ENCODE measurements at places on chromosomes 1 and 21. TPM values are rescaled to one million over a fixed set of nuclear protein-coding genes. Genes with fewer than 3 reads are reported as not detected.

DNA sequence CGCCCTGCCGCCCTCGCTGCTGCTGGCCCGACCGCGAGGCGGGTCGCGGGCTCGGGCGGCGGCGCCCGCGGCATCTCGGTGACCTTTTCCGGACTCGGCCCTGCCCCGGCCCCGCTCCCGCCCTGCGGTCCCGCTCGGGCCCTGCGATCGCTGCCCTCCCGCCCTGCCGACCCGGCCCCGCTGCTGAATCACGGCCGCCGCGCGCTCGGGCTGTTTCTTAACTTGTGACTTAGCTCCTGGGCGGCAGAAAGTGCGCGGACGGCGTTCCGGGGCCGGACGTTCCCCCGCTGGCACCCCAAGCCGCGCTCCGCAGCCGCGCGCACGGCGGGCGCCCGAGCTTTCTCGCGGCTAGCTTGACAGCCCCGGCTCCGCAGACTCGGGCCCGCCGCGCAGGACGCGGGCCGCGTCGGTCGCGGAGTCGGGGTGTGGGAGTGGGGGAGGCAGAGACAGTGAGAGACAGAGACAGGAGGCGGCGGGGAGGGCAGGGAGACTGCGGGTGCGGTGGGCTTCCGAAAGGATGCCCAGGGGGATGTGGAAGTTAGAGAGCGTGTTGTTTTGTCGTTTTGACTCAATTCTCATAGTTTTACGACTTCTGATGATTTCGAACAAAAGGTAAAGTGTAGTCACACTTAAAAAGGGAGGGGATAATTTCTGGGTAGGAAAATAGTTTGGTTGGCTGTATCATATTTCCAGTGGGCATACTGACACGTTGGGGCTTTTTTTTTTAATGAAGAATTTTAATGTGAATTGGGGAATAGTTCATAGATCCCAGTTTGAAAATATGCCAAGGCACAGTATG lies 49.8 kb downstream of the PRDM2 start:
- H3K27ac ChIP-seq, result peak overlapping the region; percentile 89
- peak overlapping the region; percentile 95 for H3K4me3 ChIP-seq
- H3K27me3 ChIP-seq, result no peaks in the 10 kb centered on the region
- peaks cover 24% of the 10 kb centered on the region for H3K4me1 ChIP-seq
- H3K36me3 ChIP-seq, result no peaks in the 10 kb centered on the region

- no peaks in the 10 kb centered on the region for H3K4me1 ChIP-seq
- H3K27ac ChIP-seq, result no peak overlapping the region
- no peaks in the 10 kb centered on the region for H3K27me3 ChIP-seq
- peaks cover 7% of the 10 kb centered on the region for H3K36me3 ChIP-seq
These were observed 47.5 kb downstream of the PCNT start for GRCh38 chr21:46371204-46372013.

DNA sequence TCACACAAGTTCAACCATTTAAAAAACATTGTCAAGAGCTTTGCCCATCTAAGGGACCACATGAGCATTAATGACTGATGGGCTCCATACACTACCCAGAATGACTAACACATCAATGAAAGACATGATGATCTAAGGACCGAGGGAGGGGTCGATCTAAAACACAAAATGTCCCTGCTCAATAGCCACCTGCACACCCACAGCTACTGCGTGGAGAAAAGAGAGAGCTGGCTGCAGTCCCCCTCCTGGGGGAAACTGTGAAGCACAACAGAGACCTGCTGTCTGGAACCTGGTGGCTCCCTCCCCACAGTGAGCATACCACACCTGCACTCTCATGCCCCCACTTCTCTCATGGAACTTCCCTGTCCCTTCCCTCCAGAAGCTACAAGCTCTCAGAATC lies 130.1 kb upstream of the ERG start:
- H3K36me3 ChIP-seq, result no peaks in the 10 kb centered on the region
- DNase-seq, result no peak
- no peak overlapping the region for H3K27ac ChIP-seq
- H3K4me3 ChIP-seq, result no peak overlapping the region

DNA sequence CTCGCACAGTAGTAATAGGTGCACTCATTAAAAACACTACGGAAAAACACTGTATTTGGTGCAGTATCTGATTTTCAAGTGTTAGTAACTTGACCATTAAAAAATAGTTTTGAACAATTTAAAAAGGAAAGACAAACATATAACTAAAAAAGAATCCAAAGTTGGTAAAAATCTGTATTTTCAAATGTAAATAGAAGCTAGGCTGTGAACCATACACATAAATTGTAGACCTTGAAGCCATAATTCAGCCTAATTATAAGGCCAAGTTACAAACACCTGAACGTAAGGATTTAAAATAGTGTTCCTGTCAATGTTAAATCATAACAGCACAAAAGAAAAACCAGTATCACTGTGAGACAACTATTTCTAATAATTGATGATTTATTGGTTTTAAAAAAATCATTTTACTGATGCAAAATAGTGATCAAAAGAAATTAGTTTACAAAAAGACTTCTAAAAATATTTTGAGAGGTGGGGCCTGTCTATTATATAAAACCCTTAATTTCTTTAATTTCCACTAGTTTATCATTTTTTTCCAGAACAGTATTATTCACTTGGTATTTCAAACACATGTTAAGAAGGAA lies 4.5 kb downstream of the IRF2BP2 start:
- peak overlapping the region; percentile 94 for H3K4me3 ChIP-seq
- peak overlapping the region; percentile 93 for H3K27ac ChIP-seq
- H3K4me1 ChIP-seq, result peaks cover 38% of the 10 kb centered on the region
- no peaks in the 10 kb centered on the region for H3K27me3 ChIP-seq

DNA sequence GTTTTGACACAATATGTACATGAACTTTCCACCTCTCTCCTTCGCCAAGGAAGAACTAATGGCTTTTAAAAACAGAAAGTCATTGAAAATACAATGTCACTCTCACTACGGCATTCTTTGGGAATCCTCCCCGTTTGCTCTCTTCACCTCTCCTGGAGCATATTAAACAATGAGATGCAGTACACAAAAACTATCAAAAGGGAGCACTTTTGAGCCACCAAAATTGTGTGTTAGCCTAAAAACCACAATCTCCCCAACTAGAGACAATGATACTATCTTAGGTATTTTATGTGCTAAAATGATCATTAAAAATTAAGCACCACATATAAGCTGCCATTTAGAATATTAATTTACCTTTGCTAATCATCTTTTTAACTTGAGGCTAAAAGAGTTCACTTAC lies 425.5 kb downstream of the KCTD3 start:
- H3K27ac ChIP-seq, result no peak overlapping the region
- peak; percentile 55 for DNase-seq
- no peaks in the 10 kb centered on the region for H3K36me3 ChIP-seq

DNA sequence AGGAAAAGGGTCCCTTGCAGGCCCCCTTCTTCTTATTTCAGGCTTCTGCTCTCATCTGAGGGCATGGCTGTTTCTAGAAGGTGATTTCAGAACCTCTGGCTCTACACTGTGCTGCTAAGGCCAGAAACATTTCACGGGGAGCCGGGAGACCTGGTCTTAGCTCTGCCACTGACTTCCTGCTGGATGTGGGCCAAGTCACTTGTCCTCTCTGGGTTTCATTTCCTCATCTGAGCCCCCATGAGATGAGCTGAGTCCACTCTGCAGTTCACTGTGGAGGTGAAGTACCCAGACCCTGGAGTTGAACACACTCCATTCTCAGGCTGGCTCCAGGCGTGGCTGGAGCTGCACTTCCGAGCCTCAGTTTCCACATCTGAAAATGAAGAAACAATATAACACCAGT lies 2.1 kb downstream of the PADI1 start:
- DNase-seq, result peak; percentile 13
- H3K27ac ChIP-seq, result no peak overlapping the region

DNA sequence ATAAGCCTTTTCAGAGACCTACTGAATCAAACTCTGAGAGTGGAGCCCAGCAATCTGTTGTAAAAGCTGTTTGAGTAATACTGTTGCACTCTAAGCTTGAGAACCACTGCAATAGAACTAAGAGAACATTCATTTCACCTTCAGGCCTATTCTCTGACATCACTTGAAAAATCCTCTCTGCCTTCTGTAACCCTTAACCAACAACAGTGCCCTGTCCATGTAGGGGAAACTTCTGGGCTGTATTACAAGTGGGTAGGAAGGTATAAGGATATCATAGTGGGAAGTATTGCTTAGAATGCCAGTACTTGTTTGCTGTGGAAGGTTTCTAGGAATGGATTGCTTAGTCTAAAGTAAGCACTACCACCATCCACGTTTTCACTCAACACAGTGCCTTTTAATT lies 42.9 kb downstream of the SH3GLB1 start:
- H3K27ac ChIP-seq, result no peak overlapping the region
- H3K27me3 ChIP-seq, result no peaks in the 10 kb centered on the region

GRCh38 chr1:179883040-179883744 lies 1.1 kb downstream of the TOR1AIP1 start:
- DNase-seq, result no peak
- H3K4me1 ChIP-seq, result peaks cover 15% of the 10 kb centered on the region
- H3K27ac ChIP-seq, result peak overlapping the region; percentile 99
- no peaks in the 10 kb centered on the region for H3K27me3 ChIP-seq

- H3K4me3 ChIP-seq, result no peak overlapping the region
- H3K4me1 ChIP-seq, result peaks cover 13% of the 10 kb centered on the region
- DNase-seq, result no peak
- H3K27me3 ChIP-seq, result peaks cover 6% of the 10 kb centered on the region
- H3K36me3 ChIP-seq, result no peaks in the 10 kb centered on the region
These were observed 78.0 kb upstream of the ZNF648 start for GRCh38 chr1:182139496-182139895.

- peak overlapping the region; percentile 36 for H3K4me3 ChIP-seq
- peaks cover 38% of the 10 kb centered on the region for H3K4me1 ChIP-seq
- DNase-seq, result peak; percentile 98
- no peaks in the 10 kb centered on the region for H3K27me3 ChIP-seq
- H3K27ac ChIP-seq, result peak overlapping the region; percentile 37
- H3K36me3 ChIP-seq, result no peaks in the 10 kb centered on the region
These were observed 75.4 kb downstream of the ABCA4 start for GRCh38 chr1:94045465-94046056.

DNA sequence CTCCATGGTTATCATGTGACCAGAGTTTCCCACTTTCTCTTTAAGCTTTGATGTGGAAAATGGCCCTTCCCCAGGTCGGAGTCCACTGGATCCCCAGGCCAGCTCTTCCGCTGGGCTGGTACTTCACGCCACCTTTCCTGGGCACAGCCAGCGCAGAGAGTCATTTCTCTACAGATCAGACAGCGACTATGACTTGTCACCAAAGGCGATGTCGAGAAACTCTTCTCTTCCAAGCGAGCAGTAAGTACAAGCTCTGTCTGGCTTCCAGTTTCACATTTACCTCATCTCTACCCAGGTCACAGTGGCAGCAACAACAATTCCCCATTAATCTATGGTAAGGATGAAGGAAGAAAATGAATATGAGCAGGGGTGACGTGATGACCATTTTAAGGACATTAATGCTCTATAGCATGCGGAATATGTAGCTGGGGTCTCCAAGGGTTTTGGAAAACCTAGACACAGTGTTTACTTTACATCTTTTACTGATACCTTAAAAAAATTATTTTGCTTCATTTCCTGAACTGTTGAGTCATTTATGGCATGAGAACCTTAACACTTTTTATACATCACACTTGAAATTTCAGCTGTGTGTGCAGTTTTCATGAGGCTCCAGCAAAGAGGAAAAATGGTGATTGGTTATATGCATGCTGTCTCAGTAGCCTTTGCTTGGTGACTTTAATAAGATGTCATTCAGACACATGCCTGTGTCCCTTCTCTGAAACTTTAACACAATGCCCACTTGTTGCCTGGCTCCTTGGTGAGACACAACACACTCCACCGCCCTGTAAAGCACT lies 286.3 kb upstream of the SGIP1 start:
- H3K4me1 ChIP-seq, result peaks cover 23% of the 10 kb centered on the region
- no peak for DNase-seq
- no peak overlapping the region for H3K27ac ChIP-seq

The OR10J1 gene
- polyA plus RNA-seq, result not detected

The TMCC2 gene
- 0.39 TPM for polyA plus RNA-seq

The MIXL1 gene
- polyA plus RNA-seq, result not detected

The TEKT2 gene
- not detected for polyA plus RNA-seq

The STX12 gene
- 56.6 TPM for polyA plus RNA-seq

The CENPF gene
- polyA plus RNA-seq, result 29.1 TPM

The TMEM269 gene
- not detected for polyA plus RNA-seq

The PACC1 gene
- 5.4 TPM for polyA plus RNA-seq

Data from GM23248 (cell line).